Activated naive CD4-positive, alpha-beta T cell treated with anti-CD3 and anti-CD28 coated beads for 36 hours (primary cell): ENCODE measurements at places on chromosomes 4 and X.

DNA sequence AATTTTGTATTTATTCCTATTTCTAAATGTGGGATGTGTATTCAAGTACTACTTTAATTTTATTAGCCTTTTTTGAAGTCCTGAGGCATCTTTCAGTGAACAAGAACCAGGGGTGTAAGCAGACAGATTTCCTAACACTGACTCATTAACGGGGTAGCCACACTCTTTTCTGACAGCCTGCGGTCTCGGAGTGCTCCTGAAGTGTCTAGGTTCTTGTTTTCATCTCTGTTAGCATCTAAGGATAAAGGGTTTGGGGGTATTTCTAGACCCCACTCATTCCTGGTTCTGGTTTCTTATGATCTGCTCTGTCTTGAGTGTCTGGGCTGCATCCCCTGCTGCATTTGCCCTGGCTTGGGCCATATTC lies 71.9 kb downstream of the GC start:
- no peak for DNase-seq

GRCh38 chr4:20085653-20086052 lies 166.1 kb upstream of the SLIT2 start:
- no peak for DNase-seq

DNA sequence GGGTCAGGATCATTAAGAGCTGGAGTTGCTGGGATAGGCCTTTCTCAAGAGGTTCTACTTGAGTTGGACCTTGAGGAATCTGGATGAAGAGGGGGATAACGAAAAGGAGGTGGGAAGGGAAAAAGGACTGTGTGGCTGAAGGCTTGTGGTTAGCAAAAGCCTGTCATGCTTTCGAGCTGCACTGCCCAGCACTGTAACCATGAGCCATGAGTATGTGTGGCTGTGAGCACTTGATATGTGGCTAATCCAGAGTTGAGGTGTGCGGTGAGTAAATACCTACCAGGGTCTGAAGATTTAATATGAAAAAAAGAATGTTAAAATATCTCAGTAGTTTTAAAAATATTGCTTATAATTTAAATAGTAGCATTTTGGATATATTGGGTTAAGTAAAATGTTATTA lies 11.4 kb downstream of the TMEM165 start:
- no peak for DNase-seq

GRCh38 chr4:188387179-188387791 lies 248.0 kb downstream of the TRIML1 start:
- DNase-seq = no peak

GRCh38 chrX:72029483-72030411 lies 102.0 kb downstream of the RTL5 start:
- DNase-seq = no peak

GRCh38 chr4:158540125-158540907 lies 18.6 kb downstream of the RXFP1 start:
- no peak for DNase-seq

GRCh38 chrX:2928191-2928582 lies 952 bp downstream of the ARSD start:
- DNase-seq = no peak

GRCh38 chrX:1093586-1094421 lies 118.6 kb downstream of the CRLF2 start:
- DNase-seq = no peak

GRCh38 chrX:139802048-139802447 lies 94.1 kb upstream of the MCF2 start:
- DNase-seq = no peak

DNA sequence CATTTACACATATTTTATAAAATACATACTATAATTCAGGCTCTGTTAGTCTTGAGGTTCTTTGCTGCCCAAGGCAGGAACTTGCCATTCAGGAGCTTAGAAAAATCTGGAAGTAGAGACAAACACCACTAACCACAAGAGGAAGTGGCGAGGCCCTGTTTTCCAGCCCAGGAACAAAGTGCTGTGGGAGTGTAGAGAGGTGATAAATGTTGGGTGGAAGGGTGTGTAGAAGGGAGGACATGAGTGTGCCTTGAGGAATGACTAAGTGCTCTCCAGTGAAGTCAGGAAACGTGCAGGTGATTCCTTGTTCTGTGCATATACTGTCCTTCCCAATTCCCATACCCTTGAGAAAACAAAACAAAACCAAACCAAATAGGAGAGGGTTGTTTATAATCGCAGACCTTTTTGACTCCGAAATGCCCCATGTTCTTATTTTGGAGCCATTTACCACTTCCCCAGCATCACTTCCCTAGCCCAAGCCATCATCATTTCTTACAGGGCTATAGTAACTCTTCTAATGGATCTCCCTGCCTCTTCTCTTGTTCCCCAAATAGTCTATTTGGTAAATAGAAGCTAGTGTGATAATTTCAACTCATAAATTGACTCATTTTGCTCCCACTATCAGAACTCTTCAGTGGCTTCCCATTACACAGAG lies 83.2 kb downstream of the GPAT3 start:
- DNase-seq = no peak

- no peak for DNase-seq
These were observed 146.0 kb downstream of the STIM2 start for GRCh38 chr4:27006646-27007045.

DNA sequence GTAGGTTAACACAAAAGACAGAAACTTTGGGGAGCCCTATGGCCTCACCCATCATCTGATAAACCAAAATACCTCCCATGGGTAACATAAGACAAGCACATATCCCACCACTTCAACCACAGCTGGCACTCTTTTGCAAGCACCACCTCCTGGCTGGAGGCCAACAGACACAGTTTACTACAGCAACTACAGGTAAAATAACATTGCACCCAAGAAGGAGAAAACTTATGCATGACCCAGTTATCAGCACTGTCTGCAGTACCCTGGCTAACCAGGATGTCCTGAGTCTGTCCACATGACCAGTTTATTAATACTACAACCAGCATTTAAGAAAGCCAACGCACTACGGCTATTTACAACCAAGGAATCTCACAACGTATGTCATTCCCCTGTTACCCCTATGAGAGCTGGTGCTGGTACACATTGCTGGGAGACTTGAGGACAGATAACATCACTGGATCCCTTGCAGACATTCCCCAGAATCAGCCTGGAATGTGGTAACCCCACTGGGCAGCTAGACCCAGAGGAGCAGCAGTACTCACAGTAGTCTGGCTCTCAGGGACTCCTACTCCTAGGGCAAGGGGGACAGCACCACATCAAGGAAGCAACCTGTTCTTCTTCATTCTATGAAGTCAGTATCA lies 32.0 kb downstream of the ELF2 start:
- DNase-seq = no peak

DNA sequence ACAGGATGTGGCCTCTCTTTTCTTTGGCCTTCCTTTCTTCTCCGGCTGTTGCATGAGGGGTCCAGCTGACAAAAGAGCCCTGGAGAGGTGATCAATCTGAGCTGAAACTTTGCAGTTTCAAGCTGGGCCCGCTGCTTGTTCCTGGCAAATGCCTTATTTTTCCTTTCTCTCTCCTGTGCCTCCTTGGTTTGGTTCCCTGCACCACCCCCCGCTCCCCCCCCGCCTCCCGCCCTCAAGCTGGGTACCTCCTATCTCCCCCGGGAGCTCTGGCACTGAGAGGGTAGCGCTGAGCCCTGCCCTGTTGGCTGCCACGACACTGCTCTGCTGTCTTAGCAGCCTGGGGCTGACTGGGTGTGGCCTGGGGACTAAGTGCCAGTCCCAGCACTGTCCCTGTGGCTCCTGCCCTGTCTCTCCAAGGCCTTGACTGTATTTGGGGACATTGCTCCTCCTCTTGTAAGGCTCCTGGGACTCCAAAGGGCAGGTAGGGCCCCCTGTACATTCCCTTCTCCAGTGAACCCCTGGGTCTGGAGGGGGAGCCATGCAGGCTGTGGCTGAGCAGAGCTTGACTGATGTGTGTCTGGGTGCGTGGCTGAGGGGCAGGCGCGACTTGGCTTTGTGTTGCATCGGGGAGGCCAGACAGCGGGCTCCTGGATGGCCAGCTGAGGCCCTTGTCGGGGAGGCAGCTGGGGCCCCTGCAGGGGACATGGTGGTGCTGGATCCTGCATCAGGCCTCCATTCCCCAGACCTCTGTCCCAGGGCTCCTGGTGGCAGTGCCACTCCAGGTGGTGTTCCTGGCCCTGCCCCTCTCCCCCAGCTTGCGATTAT lies 1.1 kb downstream of the PLXNA3 start:
- DNase-seq = no peak

- DNase-seq = no peak
These were observed 112.5 kb upstream of the FRG1 start for GRCh38 chr4:189828081-189828697.

- no peak for DNase-seq
These were observed 25.6 kb upstream of the PLS3 start for GRCh38 chrX:115535421-115535820.
